ENCODE measurements at places on chromosomes 16 and 17. TPM values are rescaled to one million over a fixed set of nuclear protein-coding genes. Genes with fewer than 3 reads are reported as not detected.

DNA sequence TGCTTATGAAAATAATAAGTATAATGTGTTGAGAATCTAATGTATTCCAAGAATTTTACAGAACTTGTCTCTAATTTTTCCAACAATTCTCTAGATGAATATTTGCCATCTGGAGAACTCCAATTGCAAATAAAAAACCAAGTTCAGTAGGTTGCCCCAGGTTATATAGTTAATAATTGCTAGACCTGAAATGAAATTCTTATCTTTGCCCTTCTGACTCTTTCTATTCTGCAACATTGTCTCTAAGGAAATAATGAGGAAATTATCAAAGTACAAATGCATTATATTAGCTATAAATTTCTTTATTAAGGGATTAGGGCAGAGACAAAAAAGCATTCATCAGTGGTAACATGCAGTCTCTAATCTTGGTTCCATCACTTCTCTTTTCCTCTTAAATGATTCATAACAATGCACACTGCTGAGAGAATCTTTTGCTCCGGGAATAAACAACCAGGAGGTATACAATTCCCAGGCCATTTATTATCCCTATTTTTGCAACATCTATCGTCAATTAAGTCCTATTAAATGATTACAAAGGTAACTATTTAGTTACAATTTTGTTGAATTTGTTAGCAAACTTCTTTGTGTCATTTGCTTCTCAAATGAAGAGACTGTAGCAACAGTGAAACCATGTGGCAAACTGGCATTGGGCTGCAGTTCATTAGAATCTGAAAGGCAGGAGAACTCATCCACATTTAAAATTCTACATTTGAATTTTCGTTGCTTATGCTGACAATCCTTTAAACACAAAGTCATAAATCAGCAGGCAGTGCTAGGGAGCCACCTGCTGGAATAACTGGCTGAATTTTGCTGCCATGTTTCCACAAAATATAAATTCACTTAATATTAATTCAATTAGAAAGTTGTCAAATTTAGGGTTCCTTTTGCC lies 349.6 kb downstream of the KIF2B start:
- no peaks in the 10 kb centered on the region for H3K4me1 ChIP-seq
- no peaks in the 10 kb centered on the region for H3K36me3 ChIP-seq
- no peak overlapping the region for H3K4me3 ChIP-seq
- no peak for DNase-seq

- H3K36me3 ChIP-seq = no peaks in the 10 kb centered on the region
- peaks cover 5% of the 10 kb centered on the region for H3K27me3 ChIP-seq
- H3K4me3 ChIP-seq = no peak overlapping the region
- DNase-seq = peak; percentile 11
- no peaks in the 10 kb centered on the region for H3K4me1 ChIP-seq
Measured at GRCh38 chr16:84153660-84154214, 8.6 kb downstream of the DNAAF1 start.

- H3K4me1 ChIP-seq = no peaks in the 10 kb centered on the region
- H3K36me3 ChIP-seq = no peaks in the 10 kb centered on the region
- no peak for DNase-seq
- H3K4me3 ChIP-seq = no peak overlapping the region
- H3K27me3 ChIP-seq = peaks cover 2% of the 10 kb centered on the region
Measured at GRCh38 chr16:71344315-71344905, 14.1 kb upstream of the CALB2 start.

DNA sequence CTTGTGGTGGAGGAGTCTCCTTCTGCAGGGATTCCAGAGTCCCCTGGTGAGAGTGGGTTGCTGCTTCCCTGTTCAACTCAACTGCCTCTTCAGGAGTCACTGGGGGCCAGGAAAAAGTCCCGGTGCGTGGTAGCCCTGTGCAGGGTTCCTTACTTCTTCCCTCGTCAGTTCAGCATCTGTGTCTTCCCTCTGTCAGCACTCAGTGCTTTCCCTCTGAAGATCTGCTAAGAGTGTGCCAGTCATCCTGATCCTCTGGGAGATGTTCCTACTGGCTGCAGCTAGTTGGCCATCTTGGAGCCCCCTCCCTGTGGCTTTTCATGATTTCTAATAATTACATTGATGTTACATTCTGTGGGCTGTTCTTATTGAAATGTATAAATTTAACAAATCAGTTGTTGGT lies 36.5 kb downstream of the NF1 start:
- H3K4me1 ChIP-seq = no peaks in the 10 kb centered on the region
- DNase-seq = no peak
- H3K36me3 ChIP-seq = no peaks in the 10 kb centered on the region

The CD300H gene
- total RNA-seq = not detected

The THOC6 gene
- total RNA-seq = 31.4 TPM

The TSNAXIP1 gene
- 0.55 TPM for total RNA-seq

The TBC1D3E gene
- total RNA-seq = not detected
